Stimulated activated CD8-positive, alpha-beta memory T cell treated with anti-CD3 and anti-CD28 coated beads, Interleukin-15, amount 100 ng/mL, for 48 hours (primary cell): ENCODE measurements at places on chromosomes 2 and 18.

DNA sequence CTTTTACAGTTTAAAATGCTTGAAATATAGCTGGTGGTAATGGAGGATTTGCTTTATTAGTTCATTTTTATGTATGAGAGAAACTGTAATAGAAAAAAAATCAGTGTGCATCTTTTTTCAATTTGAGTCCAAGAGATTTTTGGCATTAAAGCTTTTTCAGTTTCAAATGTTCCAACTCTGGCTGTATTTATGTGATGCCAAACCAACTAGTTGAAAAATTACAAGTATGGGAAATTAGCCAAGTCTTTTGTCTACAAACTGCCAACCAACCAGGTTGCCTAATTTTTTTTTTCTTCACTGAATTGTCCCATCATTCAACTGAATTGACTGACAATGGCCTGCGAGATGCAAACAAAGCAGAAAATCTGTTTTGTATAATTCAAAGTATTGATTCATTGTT, 95.7 kb downstream of the ICOS start:
- no peak for DNase-seq

GRCh38 chr2:139217641-139218040, 437.5 kb upstream of the NXPH2 start:
- DNase-seq, result no peak

DNA sequence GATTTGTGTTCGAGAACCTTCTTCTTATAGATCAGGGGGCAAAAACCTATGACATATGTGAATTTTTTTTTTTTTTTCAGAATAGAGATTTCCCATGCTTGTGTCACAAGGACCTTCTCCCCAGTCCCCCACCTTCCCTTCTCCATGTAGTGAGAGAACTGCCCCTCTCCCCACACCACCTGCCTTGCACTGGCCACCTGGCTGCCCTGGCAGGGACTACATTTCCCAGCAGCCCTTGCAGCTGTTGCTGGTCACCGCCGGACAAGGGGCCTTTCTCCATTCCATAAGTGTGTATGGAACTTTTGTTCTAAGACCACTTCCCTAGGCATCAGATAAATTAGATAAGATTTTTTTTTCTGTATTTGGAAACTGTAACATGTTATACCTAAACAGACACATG, 22.2 kb downstream of the MBP start:
- no peak for DNase-seq

- no peak for DNase-seq
Measured at GRCh38 chr2:238009563-238009962, 42.7 kb downstream of the UBE2F start.

DNA sequence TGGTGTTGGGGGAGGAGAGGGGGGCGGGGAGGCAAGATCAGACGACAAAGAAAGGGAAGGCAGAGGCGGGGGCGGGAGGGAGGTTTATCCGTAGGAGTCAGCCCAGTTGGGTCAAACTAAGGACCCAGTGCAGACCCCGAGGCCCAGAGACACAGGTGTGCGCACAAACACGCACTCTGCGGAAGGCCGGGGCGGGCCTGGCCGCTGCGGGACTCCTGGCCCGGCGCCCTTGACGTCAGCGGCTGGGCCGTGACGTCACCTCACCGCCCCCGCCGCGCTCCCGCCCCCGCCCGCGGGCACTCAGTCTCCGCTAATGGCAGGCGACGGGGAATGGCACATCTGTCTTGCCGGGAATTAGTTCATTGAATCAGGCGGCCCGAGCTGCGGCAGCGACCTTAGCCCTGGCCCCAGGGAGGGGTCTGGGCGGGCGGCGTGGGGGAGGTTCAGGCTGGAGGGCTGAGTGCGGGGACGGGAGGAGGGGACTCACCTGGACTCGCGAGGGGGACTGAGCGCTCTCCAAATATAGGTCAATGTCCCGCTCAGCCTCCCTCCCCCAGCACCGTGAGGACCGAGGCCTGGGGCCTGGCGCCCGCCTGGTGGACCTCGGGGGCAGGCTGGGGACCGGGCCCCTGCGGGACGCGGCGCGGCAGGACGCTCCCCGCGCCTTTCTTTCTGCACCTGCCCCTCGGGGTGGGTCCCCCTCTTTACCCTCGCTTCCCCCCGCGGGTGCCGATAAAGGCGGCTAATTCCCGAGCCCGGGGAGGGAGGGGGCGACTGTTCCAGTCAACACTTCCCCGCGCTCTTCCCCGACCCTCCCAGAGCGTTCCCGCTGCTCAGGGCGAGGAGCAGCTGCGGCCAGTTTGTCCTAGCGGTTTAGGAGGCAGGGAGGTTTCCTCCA, 15.5 kb upstream of the ECEL1 start:
- DNase-seq, result peak; percentile 14

DNA sequence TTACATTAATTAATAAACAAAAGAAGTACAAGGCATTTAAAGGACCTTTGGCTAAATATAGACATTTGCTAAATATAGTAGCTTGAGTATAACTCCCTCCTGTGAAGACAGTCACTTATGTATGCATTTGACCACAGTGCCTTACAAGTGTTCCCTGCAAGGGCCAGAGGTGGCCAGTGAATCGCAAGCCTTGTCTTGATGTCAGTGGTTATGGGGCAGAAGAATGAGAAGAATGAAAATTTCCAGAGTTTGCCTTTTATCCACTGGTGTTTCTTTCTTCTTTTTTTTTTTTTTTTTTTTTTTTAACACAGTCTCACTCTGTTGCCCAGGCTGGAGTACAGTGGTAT, 1.8 kb downstream of the LRRFIP1 start:
- DNase-seq, result no peak

GRCh38 chr2:136111711-136112110, 6.2 kb downstream of the CXCR4 start:
- no peak for DNase-seq

DNA sequence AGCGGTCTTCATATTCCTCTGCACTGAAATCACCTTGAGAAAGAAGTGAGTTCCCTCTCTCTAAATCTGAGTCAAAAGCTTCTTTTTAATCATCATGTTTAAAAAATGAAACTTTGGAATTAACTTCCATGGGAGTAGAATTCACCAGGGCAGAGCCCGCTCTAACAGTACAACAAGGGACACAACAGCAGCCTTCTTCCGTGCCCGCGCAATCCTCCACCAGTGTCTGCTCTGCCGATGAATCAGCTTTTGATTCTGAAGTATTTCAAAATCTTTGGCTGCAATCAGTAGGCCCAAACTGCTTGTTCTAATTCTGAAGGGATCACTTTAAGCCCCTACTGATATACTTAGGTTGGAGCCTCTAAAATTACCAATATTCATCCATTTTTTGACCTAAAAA, 76.9 kb downstream of the USP40 start:
- no peak for DNase-seq

DNA sequence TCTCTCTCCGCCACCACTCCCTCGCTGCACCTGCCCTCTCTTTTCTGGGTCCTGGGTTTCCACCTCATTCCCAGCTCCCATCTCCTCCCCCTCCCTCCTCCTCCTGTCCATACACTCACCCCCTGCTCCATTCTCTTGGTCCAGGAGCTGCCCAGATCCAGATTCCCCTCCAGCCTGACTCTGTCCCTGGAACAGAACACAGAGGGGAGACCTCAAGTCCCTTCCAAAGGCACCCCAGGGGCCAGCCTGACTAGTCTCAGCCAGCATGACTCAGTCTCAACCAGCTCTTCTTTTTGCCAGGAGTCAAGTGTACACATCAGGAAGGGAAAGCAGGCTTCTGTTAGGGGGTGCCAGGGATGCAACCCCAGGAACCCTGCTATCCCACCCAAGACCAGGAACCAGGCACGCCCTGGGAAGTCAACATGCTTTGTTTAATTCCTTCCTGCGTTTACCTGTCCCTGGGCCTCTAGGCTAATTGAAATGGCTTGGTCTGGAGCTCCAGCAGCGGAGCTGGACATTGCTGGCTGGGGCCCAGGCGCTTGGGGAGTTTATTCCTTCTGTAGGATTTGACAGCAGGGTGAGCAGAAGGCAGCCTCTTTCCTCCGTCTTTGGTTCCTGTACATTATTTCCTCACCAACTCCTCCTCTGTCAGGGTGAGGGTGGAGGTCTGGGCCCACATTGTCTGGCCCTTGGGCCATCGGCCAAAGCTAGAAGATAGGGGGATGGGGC, 28.4 kb upstream of the SELENOI start:
- no peak for DNase-seq

GRCh38 chr18:77422974-77423867, 173.6 kb downstream of the GALR1 start:
- DNase-seq, result no peak

GRCh38 chr2:46988230-46988629, 72.6 kb upstream of the MCFD2 start:
- DNase-seq, result no peak

DNA sequence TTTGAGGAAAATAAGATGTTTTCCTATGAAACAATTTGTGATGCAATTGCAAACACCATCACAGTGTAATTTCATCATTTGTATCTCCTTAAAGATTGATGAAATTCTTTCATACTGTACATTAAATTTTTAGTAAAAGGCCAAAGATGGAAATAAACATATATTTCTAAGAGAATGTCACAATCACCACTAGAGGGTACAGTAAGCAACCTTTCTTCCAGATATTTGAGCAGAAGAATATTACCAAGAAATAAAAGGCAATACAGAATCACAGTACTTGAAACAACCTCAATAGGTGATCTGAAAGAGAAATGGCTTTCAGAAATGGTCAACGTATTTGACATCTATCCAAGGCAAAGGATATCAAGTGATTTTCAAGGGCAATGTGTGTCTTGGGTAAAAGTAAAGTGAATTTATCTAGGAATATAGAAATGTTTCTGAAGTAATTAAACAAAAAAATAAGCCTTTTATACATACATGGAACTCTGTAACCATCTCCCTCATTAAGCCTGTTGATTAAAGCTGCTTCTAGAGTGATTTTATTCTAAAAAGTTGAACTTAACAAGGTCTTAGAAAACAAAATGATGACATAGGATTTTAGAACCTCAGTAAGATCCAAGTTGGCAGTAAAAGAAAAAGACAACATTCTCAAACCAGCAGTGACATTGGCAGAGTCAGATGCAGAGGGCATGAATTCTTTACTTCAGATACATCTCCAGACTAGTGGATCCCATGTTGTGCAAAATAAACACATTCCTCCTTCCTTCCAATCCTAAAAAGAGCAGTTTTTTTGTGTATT, 90.3 kb upstream of the SESTD1 start:
- no peak for DNase-seq

DNA sequence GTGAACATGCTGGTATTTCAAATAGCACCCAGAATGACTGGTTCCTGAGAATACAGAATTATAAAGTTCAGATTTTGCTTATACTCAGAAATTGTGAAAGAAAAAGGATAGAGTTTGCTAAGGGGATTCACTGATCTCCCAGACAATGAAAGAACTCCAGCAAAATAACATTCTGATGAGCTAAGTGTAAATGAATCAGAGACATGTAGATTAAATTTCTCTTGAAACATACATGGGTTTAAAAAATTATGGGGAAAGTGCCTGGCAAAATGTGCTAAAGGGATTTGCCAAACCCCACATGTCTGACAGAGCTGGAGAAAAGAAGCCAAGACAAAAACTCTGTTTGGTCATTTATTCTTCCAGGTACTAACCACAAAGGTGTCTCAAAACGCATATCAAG, 116.3 kb downstream of the FTCDNL1 start:
- no peak for DNase-seq

DNA sequence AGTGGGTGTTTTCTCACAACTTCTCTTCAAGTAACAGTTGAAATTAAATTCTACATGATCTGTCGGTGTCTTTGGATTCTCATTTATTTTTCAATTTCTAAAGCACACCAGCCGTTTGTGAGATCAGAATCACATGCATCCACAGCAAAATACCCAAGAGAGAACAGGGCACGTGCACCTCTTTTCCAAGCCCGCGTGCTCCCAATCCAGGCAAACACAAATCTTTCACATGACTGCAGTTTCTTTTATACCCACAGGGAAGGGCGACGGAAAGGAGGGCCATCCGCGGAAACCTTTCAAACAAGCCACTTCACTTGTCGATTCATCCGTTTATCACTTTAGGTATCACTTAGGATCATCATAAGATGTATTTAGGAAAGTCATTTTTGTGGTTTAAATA, 13.0 kb upstream of the DAPL1 start:
- no peak for DNase-seq

- no peak for DNase-seq
Measured at GRCh38 chr18:11842562-11842961, 8.7 kb upstream of the CHMP1B start.

GRCh38 chr2:226726546-226726945, 73.1 kb downstream of the IRS1 start:
- DNase-seq, result no peak

DNA sequence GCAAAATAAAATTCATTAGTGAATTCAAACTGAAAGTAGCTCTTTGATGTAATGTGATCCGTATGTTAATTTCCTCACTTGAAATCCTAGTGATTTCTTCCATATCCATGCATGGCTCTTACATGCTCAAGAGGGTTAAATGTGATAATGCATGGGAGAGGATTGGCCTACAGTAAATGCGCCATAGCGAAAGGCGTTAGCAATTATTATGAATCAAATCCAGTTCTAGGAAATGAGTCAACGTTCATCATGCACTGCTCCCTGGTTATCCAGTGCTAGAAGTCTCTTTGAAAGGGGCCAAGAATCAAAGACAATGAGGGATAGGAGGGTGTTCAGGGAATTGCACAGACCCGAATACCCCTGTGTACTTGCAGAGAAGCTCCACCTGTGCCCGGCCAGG, 101.4 kb upstream of the RASGRP3 start:
- DNase-seq, result no peak

DNA sequence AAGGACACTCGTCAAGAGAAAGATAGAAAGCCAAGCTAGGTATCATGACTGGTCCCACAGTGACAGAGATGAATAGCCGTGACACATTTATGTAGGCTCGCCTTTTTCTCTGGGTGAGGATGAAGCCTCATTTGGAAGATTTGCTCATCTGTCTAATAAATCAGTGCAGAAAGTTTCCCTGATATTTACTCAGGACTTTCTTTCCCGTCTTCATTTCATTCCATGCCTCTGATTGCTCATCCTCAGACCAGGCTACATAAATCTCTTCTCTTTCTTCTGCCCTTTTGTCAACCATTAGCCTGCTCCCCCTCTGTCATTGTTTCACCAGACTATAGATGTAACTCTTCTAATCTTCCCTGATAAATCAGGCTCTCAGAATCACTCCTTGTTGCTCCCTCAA, 361.8 kb upstream of the MEIS1 start:
- DNase-seq, result no peak

GRCh38 chr2:108630567-108631405, 88.5 kb upstream of the RANBP2 start:
- no peak for DNase-seq

DNA sequence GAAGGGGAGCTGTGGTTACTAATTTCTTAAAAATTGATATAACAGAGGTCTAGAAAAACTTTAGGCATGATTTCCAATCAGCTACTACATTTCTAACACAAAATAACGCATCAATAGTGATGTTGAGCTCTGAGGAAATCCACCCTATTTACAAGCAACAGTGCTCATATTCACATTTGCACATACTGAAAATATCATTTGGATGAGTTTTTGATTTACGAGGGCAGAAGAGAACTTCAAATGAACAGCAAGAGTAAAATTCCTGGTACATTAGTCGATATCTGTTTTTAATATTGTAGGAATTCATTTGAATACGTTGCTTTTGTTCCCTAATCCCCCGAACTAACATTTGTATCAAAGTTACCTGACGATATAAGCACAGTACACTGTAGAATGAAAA, 761.0 kb upstream of the POU3F3 start:
- no peak for DNase-seq

GRCh38 chr2:211591426-211591825, 947.2 kb downstream of the ERBB4 start:
- DNase-seq, result no peak
